Activated CD4-positive, alpha-beta T cell treated with anti-CD3 and anti-CD28 coated beads for 36 hours (primary cell): ENCODE measurements at places on chromosomes 12 and 14.

- H3K36me3 ChIP-seq = peaks cover 29% of the 10 kb centered on the region
- peak; percentile 64 for DNase-seq
- peak within 1 kb of the TSS; percentile 65 for H3K4me3 ChIP-seq
These were observed at the start of gene ACRBP for GRCh38 chr12:6647083-6647604. TSS of gene ACRBP (minus strand) at chr12:6647432. CDS start at chr12:6647366, 66 bp downstream.

DNA sequence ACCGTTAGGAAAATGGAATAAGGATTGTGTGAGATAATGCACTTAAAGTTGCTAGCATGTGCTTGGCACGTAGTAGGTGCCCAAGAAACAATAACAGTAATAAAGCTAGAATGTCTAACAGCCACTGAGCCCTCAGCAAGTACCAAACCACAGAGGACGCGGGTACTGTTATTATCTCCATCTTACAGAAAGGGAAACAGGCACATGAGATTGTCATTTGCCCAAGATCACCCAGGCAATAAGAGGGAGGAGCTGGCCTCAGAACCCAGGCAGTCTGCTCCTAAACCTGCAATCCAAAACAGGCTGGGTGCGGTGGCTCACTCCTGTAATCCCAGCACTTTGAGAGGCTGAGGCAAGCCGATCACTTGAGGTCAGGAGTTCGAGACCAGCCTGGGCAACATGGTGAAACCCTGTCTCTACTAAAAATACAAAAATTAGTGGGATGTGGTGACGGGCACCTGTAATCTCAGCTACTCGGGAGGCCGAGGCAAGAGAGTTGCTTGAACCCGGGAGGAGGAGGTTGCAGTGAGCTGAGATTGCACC, 5.1 kb upstream of the SDS start:
- no peak overlapping the region for H3K27ac ChIP-seq
- H3K4me3 ChIP-seq = no peak overlapping the region
- peaks cover 7% of the 10 kb centered on the region for H3K27me3 ChIP-seq
- no peaks in the 10 kb centered on the region for H3K36me3 ChIP-seq
- no peaks in the 10 kb centered on the region for H3K4me1 ChIP-seq

DNA sequence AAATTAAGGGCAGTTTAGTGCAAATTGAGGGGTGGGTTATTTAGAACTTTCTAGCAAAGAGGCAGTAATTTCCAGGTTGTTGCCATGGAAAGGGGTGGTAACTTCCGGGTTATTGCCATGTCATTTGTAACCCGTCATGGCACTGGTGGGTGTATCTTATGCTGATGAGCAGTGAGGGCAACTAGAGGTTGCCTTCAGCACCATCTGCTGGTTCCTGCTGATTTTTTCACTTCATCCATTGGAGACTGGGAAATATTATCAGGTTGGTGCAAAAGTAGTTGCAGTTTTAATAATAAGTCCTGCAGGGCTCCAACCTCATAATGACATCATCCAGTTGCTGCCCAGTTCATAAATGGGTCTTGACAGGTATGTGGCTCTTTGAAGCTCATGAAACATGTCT, 24.4 kb upstream of the SERPINA4 start:
- no peak overlapping the region for H3K4me3 ChIP-seq
- peaks cover 14% of the 10 kb centered on the region for H3K27me3 ChIP-seq
- H3K4me1 ChIP-seq = no peaks in the 10 kb centered on the region
- H3K36me3 ChIP-seq = no peaks in the 10 kb centered on the region
- H3K27ac ChIP-seq = no peak overlapping the region
- no peak for DNase-seq

DNA sequence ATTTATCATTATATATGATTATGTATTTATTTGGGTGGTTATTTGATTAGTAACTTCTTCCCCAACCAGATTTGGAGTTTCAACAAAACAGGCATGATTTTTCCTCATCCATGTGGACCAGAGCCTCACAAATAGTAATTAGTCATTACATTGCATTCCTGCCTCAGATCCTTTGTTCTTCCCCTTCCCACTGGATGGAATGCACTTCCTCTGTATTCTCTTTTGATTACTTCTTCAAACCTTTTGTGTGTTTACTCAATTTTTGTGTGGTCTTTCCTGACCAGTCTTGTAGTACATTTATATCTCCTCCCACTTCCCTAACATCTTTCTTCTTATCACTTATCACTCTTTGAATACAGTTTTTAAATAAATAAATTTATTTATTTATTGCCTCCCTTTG, 15.5 kb downstream of the SYT1 start:
- DNase-seq = no peak
- no peaks in the 10 kb centered on the region for H3K36me3 ChIP-seq
- H3K4me3 ChIP-seq = no peak overlapping the region
- H3K27me3 ChIP-seq = no peaks in the 10 kb centered on the region
- H3K27ac ChIP-seq = no peak overlapping the region
- H3K4me1 ChIP-seq = no peaks in the 10 kb centered on the region

GRCh38 chr14:37198273-37198598, 499 bp downstream of the MIPOL1 start:
- peaks cover 11% of the 10 kb centered on the region for H3K4me1 ChIP-seq
- peak overlapping the region; percentile 63 for H3K4me3 ChIP-seq
- no peaks in the 10 kb centered on the region for H3K36me3 ChIP-seq
- peaks cover 20% of the 10 kb centered on the region for H3K27me3 ChIP-seq
- DNase-seq = no peak
- H3K27ac ChIP-seq = no peak overlapping the region

DNA sequence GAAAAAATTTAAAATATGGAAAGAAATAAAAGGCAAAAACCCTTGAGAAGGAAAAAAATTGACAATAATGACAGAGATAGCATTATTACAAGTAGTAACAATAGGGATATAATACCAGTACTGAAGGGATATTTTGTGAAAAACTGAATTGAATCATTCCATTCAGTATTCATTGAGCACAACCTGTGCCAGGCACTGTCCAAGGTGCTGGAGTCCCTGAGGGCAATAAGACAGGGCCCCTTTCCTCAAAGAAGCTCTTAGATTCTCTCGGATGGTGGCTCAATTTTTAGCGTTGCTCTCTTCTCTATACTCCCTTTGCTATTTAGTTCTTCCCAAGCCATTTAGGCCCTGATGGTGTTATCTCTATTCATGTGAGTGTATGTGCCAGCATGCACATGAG, 34.3 kb upstream of the GAS2L3 start:
- H3K27ac ChIP-seq = no peak overlapping the region
- DNase-seq = peak; percentile 44
- H3K4me1 ChIP-seq = no peaks in the 10 kb centered on the region
- no peak overlapping the region for H3K4me3 ChIP-seq
- no peaks in the 10 kb centered on the region for H3K36me3 ChIP-seq

DNA sequence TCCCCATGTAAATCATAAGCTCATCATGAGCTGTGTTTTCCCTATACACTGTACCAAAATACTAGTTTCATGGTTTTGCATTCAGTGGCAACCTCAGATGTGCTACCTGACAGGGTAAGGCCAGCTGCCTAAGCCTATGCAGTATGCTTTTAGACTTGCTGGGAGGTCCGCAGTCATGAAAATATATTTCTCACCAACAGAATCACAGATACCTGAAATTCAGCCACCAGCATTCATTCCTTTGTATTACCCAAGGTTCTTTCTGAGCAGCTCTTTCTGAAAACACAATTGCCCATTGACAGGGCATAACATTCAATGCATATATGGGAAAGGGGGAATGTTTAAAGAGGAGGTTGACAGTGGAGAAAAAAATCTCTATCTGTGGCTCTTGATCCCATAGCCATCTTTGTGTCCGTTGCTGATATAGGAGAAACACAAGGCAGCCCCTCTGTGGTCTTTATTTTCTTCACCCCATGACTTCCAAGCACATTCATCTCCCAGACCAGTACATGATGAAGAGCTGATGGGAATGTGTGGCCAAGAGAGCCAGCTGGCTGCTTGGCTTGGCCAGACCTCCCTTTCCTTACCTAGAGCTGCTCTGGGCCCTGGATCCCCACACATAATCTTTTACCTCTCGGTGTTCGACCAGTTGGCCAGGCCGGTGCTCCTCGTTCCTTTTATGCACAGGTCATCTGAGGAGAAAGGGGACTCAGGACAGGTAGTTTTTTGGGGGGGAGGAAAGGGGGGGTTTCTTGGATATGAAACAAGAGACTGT, 162.9 kb downstream of the KCNA5 start:
- no peak overlapping the region for H3K27ac ChIP-seq
- no peaks in the 10 kb centered on the region for H3K4me1 ChIP-seq
- peaks cover 6% of the 10 kb centered on the region for H3K27me3 ChIP-seq
- no peak for DNase-seq

DNA sequence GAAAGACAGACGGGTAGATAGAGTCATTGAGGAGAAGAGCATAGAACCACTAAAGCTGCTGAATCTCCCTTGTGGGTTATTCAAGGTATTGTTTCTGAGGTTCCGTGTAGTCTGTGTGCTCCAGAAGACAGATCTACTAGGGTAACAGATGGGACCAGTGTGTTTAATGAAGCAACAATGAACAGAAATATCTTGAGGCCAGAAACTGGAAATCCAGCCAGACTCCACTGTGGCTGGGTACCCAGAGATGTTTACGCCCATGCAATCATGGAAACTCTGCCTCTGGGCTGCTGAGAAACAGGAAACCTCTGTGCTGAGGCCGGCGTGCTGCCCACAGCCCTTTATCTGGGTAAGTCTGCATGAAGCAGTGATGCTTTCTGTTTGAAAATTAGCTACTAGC, 8.3 kb downstream of the PROX2 start:
- H3K27me3 ChIP-seq = no peaks in the 10 kb centered on the region
- DNase-seq = peak; percentile 79
- H3K36me3 ChIP-seq = no peaks in the 10 kb centered on the region
- peak overlapping the region; percentile 14 for H3K27ac ChIP-seq
- H3K4me1 ChIP-seq = peaks cover 19% of the 10 kb centered on the region
- H3K4me3 ChIP-seq = peak overlapping the region; percentile 3

DNA sequence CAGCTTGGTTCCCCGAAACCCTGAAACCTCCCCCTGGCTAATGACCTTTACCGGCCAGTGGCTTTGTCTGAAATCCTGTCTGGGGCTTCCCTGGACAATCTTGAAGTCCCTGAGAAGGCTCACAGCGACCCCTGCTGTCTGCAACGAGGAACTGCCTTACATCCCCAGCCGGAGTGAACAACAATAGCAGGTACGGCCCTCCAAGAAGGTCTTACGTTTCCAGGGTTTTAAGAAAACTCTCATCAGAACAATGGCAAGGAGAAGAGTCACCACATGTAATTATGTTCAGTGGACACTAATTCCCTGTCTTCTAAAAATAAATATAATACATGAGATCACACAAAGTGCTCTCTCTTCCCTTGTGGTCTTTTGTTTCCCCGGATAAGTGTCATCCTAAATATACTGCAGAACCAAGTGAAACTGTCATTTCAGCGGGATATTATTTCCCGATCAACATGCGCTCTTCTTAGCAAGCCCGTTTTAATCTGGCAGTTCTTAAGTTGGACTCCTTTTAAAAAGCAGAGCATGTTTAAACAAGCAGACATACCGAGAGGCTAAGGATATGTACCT, 53.3 kb downstream of the RBM19 start:
- DNase-seq = peak; percentile 72
- no peaks in the 10 kb centered on the region for H3K27me3 ChIP-seq
- H3K4me1 ChIP-seq = no peaks in the 10 kb centered on the region
- H3K27ac ChIP-seq = no peak overlapping the region
- H3K4me3 ChIP-seq = no peak overlapping the region

GRCh38 chr14:74886001-74886400, 4.3 kb downstream of the DLST start:
- DNase-seq = no peak
- H3K27me3 ChIP-seq = no peaks in the 10 kb centered on the region

DNA sequence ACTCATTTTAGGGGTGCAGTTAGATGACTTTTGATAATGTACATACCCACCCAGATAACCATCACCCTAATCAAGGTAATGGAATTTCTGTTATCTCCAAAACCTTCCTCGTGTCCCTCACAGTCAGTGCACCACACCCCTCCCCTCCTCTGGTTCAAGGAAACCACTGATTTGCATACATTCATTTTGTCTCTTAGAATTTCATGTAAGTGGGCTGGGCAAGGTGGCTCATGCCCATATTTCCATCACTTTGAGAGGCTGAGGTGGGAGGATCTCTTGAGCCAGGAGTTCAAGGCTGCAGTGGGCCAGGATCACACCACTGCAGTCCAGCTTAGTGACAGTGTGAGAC, 15.7 kb downstream of the ADIPOR2 start:
- no peak for DNase-seq
- peaks cover 44% of the 10 kb centered on the region for H3K4me1 ChIP-seq
- no peak overlapping the region for H3K27ac ChIP-seq

DNA sequence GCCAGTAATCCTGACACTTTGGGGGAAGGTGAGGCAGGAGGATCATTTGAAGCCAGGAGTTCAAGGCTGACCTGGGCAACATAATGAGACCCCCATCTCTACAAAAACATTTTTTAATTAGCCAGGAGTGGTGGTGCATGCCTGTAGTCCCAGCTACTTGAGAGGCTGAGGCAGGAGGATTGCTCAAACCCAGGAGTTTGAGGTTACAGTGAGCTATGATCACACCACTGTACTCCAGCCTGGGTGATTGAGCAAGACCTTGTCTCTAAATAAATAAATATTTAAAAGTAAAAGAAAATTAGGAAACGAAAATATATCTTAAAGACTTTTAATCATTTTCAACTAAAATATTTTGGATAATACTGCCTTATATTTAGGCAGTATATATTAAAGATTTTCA, 25.9 kb downstream of the CKB start:
- no peak for DNase-seq
- no peaks in the 10 kb centered on the region for H3K27me3 ChIP-seq
- H3K36me3 ChIP-seq = peaks cover 29% of the 10 kb centered on the region
- no peak overlapping the region for H3K4me3 ChIP-seq
- H3K4me1 ChIP-seq = peaks cover 9% of the 10 kb centered on the region

GRCh38 chr12:29732191-29732590, 51.6 kb downstream of the TMTC1 start:
- no peak overlapping the region for H3K27ac ChIP-seq
- H3K36me3 ChIP-seq = no peaks in the 10 kb centered on the region
- H3K27me3 ChIP-seq = peaks cover 7% of the 10 kb centered on the region
- no peak overlapping the region for H3K4me3 ChIP-seq

DNA sequence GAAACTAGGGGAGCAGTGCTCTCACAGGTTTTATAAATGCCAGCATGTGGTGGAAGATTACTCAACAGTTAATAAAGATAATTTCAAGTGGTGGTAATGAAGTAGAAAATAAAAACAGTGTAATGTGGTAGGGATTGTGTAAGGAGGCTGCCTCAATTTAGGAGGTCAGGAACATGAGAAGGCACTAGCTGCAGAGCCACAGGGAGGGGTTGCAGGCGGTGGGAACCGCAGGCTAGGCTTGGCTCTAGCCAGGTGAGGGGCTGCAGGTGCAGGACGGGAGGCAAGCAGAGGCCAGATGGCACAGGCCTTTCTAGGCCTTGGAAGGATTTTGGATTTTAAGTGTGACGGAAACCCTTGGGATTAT, 768 bp downstream of the METTL25 start:
- peak overlapping the region; percentile 99 for H3K27ac ChIP-seq
- peak overlapping the region; percentile 98 for H3K4me3 ChIP-seq
- H3K4me1 ChIP-seq = peaks cover 49% of the 10 kb centered on the region
- peak; percentile 23 for DNase-seq
- H3K36me3 ChIP-seq = peaks cover 41% of the 10 kb centered on the region

DNA sequence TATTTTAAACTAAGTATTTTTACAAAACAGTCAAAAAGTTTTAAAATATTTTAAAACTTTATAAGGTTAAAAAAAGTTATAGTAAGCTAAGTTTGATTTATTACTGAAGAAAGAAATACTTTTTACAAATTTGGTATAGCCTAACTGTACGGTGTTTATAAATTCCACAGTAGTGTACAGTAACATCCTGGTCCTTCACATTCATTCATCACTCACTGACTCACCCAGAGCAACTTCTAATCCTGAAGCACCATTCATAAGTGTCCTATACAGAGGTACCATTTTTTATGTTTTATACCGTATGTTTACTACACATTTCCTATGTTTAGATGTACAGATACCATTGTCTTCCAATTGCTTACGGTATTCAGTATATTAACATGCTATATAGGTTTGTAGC, 170.0 kb downstream of the KLHL28 start:
- H3K27me3 ChIP-seq = peaks cover 9% of the 10 kb centered on the region
- DNase-seq = no peak
- H3K4me3 ChIP-seq = no peak overlapping the region
- no peaks in the 10 kb centered on the region for H3K4me1 ChIP-seq
